Stimulated activated CD8-positive, alpha-beta memory T cell treated with anti-CD3 and anti-CD28 coated beads, Interleukin-7, amount 100 ng/mL, for 24 hours (primary cell): ENCODE measurements at places on chromosomes 1 and 21.

DNA sequence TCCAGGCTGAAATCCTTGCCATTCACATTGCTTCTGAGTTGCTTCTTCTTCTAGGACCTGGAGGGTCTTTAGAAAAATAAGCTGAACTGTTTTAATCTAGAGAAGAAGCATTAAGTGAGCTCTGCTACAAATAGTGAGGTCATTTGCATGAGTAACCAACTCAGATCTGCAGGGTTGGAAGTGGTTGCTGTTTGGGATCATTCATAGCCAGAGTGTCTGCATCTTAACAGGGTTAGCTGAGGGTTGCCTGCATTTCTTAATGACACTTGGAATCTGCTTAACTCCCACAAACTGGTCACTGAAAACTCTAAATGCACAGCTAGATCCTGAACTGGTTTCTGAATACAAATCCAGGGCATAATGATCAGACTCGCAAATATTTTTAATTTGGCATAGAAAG lies 9.9 kb downstream of the CNIH3 start:
- no peak for DNase-seq

DNA sequence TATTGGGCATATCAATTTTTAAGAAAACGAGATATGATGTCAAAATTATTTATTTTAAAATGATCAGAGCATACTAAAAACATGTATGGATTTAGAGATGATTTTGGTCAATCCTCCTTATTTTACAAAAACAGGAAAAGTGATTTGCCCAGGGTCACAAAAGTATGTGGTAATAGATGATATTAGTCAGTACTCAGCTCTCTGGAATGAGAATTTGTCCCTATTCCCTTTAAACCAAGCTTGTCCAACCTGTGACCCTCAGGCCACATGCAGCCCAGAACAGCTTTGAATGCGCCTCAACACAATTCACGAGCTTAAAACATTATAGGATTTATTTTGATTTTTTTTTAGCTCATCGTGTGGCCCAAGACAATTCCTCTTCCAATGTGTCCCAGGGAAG lies 104.7 kb downstream of the AKT3 start:
- DNase-seq: no peak

DNA sequence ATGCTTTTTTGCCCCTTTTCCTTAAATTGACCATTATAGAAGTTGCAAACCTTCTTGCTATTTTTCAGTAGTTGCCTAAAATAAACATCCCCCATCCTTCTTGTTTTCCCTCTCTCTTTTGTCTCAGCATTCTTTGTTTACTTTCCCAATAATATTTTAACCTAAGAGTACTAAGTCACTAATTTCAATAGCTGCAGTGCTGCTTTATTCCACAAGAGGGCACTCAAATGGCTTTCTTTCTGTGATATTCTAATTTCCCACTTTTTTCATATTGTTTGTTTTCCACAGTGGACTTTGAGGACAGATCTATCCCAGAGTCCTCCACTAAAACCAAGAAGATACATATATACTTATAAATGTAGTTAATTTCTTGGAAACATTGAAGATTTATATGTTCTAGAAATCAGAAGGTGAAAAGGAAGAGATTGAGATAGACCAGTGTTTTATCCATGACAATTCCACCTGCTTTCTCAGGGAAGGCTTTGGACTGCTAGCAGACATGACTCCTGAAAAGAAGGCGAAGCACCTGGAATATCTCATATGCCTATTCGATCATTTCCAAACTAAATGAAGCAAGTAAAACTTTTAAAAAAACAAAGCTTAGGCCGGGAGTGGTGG lies 104.8 kb upstream of the GRIK1 start:
- no peak for DNase-seq

DNA sequence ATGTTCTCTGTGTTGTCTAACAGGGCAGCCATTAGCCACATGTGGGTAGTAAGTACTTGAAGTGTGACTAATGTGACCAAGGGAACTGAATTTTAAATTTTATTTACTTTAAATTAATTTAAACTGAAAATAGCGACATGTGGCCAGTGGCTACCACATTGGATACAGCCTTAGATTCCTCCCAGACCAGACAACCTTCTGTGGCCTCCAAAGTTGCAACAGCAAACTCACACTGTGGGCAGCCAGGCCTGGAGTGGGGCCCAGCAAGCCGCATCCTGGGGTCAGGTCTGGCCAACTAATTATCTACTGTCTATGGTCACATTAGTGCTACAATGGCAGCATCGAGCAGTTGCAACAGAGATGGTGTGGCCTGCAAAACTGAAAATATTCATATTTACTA lies 11.7 kb downstream of the EIF2D start:
- no peak for DNase-seq

- no peak for DNase-seq
These were observed 1.2 kb upstream of the HPCAL4 start for GRCh38 chr1:39692152-39693074.

DNA sequence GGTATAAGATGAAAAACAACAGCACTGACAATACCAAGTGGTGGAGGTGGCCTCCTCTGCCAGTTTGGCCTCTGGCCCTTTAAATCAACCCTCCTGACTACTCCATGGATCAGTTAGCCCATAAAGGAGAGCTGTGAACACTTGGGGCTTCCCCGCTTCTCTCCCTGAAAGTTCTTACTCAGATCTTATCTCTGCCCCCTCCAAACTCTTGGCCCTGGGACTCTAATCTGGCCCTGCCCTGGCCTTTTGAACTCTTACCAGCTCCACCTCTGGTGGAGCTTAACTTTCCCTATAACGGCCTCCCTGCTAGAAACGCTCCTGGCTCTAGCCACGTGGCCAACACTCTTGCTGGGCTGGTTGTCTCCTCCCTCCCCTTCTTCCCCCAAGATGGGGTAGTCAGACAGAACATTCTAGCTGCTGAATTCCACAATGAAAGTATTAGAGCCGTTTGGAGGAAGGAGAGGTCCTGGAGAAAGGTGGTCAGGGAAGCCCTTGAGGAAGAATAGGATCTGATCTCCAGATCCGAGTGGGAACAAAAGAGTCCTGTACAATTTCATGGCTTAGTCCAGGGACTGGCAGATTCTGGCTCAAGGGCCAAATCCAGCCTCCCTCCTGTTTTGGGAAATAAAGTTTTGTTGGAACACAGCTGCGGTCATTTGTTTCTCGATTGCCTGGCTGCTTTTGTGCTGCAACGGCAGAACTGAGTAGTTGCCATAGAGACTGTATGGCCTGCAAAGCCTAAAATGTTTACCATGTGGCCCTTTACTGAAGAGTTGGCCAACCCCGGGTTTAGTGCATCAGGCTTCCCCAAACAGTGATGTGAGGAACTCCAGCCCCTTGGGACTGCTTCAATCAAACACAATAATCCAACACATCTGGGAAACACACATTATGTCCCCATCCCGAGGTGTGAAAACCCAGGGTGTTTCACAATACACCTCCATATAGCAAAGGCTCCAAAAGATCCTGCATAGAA lies 9.5 kb upstream of the PIGR start:
- no peak for DNase-seq

DNA sequence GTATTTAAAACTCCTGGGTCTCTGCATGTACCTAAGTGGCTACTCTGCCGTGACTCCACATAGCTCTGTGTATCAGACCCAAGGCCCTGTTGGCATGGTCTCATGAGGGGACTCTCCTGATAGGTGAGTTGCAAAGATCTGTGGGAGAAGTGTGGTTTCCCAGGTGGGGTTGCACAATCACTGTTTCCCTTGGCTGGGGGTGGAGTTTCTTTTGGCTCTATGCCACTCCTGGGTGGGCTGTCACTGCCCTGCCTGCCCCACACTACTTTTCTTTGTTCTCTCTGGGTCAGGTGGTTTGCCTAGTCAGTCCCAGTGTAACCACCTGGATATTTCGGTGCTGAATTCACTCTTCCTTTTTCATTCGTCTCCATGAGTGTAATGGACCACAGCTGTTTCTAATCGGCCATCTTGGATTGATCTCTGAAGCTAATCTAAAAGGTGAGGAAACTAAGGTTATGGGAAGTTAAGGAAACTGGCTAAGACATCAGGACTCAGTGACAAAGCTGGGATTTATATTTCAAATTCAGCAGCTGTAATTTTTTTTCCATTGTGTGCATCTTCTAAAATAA lies 97.1 kb upstream of the CACYBP start:
- DNase-seq: no peak

DNA sequence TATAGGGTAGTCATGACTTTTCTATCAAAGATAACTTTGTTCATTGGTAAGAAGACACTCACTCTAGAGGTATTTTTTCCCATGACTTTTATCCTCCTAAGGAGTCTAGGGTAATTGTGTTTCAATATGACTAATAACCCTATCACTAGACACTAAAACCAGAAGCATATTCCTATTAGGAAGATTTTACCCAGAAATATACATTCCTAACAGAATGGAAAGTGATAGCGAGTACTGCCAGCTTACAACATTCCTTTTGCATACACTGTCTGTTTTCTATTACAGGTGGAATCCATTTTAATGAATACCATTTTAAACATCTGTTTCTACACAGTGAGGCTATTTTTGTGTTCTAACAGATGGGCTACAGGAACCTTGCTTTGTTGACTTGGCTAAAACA lies 31.4 kb upstream of the C1orf185 start:
- DNase-seq: no peak
